ENCODE measurements at places on chromosomes 1 and 21. TPM values are rescaled to one million over a fixed set of nuclear protein-coding genes. Genes with fewer than 3 reads are reported as not detected.

SUMO3 gene
- total RNA-seq: 66.8 TPM

ERO1B gene
- 14.3 TPM for total RNA-seq

BCL2L15 gene
- total RNA-seq: 0.59 TPM

KIF21B gene
- total RNA-seq: 37.8 TPM

POMGNT1 gene
- 39.8 TPM for total RNA-seq

C1orf141 gene
- 0.79 TPM for total RNA-seq

SPRR2G gene
- total RNA-seq: not detected

NTMT2 gene
- 0.50 TPM for total RNA-seq

JUN gene
- total RNA-seq: 151 TPM

GBP5 gene
- total RNA-seq: 0.33 TPM

BSND gene
- not detected for total RNA-seq

ESPN gene
- total RNA-seq: 0.66 TPM

SYTL1 gene
- total RNA-seq: 3.6 TPM

Data from spinal cord (tissue), 10 donors.